ENCODE measurements at places on chromosomes 12 and 14. TPM values are rescaled to one million over a fixed set of nuclear protein-coding genes. Genes with fewer than 3 reads are reported as not detected.

KRT2 gene
- total RNA-seq: not detected

LRRC43 gene
- total RNA-seq: not detected

MYF6 gene
- total RNA-seq: not detected

NRDE2 gene
- total RNA-seq: 10.8 TPM

HOXC12 gene
- total RNA-seq: not detected

VWF gene
- total RNA-seq: 0.28 TPM

ATP6V1D gene
- 74.1 TPM for total RNA-seq

AQP6 gene
- total RNA-seq: not detected

DRAM1 gene
- 20.8 TPM for total RNA-seq

STYK1 gene
- total RNA-seq: 0.28 TPM

RHEBL1 gene
- total RNA-seq: 4.5 TPM

FOXG1 gene
- total RNA-seq: 0.12 TPM

PDZRN4 gene
- not detected for total RNA-seq

POLE2 gene
- 14.5 TPM for total RNA-seq

KRT6C gene
- total RNA-seq: not detected

KLRB1 gene
- total RNA-seq: not detected

TNFAIP2 gene
- 358 TPM for total RNA-seq

KRT7 gene
- total RNA-seq: 4,524 TPM

COCH gene
- 21.0 TPM for total RNA-seq

VASH1 gene
- 3.6 TPM for total RNA-seq

HOXC9 gene
- total RNA-seq: 13.7 TPM

TBX3 gene
- total RNA-seq: 51.2 TPM

CD27 gene
- not detected for total RNA-seq

CLEC4C gene
- not detected for total RNA-seq

SYCP3 gene
- not detected for total RNA-seq

SCYL2 gene
- 20.6 TPM for total RNA-seq

CMTM5 gene
- not detected for total RNA-seq

FBLN5 gene
- 3.4 TPM for total RNA-seq

POTEG gene
- not detected for total RNA-seq

PTPRB gene
- total RNA-seq: 1.6 TPM

SCN8A gene
- 1.3 TPM for total RNA-seq

RNASE1 gene
- total RNA-seq: 0.33 TPM

OR4E2 gene
- total RNA-seq: not detected

PPP1CC gene
- 143 TPM for total RNA-seq

LTBP2 gene
- total RNA-seq: 8.3 TPM

OTX2 gene
- total RNA-seq: not detected

NEUROD4 gene
- not detected for total RNA-seq

CIROP gene
- not detected for total RNA-seq

IGF1 gene
- total RNA-seq: not detected

TEX52 gene
- total RNA-seq: not detected

EFCAB11 gene
- total RNA-seq: 12.3 TPM

RFLNA gene
- not detected for total RNA-seq

SEC23A gene
- total RNA-seq: 82.6 TPM

CBLN3 gene
- 1.5 TPM for total RNA-seq

CNTN1 gene
- total RNA-seq: 41.5 TPM
